Endothelial cell of umbilical vein (primary cell): ENCODE measurements at places on chromosomes 1 and 21. TPM values are rescaled to one million over a fixed set of nuclear protein-coding genes. Genes with fewer than 3 reads are reported as not detected.

The PSEN2 gene
- total RNA-seq = 12.5 and 17.1 TPM in 2 replicates

The SLC45A1 gene
- 1.1 and 1.4 TPM in 2 replicates for total RNA-seq

DNA sequence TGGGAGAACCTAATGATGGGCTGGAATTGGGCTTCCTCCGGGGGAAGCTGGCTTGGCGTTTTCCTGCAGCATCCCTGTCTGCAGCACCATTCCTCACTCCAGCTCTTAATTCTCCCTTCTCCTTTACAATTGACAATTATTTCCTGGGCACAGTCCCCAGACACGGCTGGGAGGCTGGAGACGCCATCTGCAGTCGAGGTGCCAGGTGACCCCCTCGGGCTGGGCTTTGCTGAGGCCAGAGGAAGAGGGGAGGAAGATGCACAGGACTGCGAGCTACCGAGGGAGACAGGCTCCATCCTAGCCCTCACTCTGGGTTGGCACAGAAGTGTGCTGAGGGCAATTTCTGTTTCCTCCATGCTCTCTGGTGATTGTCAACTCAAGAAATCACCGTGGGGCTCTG, 453.8 kb downstream of the PTPRU start:
- no peak for DNase-seq

The LHX8 gene
- not detected in 2 replicates for total RNA-seq

- DNase-seq = no peak
Observed at GRCh38 chr1:115218034-115218405, 120.0 kb downstream of the NGF start.

The INAVA gene
- total RNA-seq = 0.42 TPM in 2 replicates

The EPHX1 gene
- total RNA-seq = 19.1 and 23.7 TPM in 2 replicates

- no peak for DNase-seq
Observed at GRCh38 chr1:242854466-242854865, 330.0 kb upstream of the PLD5 start.

GRCh38 chr1:159866066-159866465, 3.6 kb upstream of the VSIG8 start:
- no peak for DNase-seq

The IVL gene
- not detected in 2 replicates for total RNA-seq

The TMEM201 gene
- 21.0 and 24.8 TPM in 2 replicates for total RNA-seq

The ADORA3 gene
- 0.31 TPM in 1 of 2 replicates, not detected in the other for total RNA-seq

The C1orf185 gene
- not detected in 2 replicates for total RNA-seq

DNA sequence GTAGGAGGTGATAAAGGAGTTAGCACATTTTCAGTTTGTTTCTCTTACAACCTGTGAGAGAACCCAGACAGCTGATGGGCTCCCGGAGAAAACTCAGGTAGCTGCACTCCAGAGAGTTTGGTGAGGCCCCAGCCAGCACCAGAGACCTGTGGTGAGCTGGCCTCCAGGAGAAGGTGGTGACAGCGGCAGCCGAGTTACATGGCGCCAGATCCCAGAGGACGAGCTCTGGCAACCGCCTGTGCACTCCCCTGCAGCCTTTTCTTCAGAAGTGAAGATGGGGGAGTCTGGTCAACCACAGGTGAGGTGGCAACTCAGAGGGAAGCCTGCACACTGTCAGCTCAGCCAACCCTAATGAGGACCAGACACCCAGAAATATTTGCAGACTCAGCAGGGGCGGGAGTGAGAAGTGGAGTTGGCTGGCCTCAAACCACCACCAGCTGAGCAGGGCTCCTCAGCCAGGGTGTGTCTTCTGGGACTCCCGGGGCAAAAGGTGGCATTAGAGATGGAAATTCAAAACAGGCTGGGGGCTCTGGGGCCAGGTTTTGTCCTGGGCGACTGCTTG, 209.7 kb downstream of the SETD4 start:
- DNase-seq = no peak

DNA sequence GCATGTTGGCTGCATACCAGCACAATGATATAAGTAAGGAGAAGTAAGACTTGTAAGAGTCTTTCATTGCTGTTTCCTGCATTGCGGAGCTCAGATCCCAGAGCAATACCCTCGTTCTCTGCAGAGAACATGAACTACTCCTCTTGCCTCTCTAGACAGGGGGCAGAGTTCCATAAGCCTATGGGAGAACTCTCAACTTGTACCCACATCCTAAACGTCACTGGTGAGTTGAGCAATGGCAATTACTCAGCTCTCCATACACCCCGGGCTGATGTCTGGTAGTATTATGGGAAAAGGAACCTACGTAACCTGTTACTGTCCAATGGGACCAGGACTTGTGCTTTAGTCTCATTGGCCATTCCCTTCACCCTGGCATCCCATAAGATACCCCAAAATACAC, 27.3 kb upstream of the ZNF496 start:
- DNase-seq = no peak

GRCh38 chr1:50637460-50637859, 214.2 kb upstream of the DMRTA2 start:
- DNase-seq = no peak

DNA sequence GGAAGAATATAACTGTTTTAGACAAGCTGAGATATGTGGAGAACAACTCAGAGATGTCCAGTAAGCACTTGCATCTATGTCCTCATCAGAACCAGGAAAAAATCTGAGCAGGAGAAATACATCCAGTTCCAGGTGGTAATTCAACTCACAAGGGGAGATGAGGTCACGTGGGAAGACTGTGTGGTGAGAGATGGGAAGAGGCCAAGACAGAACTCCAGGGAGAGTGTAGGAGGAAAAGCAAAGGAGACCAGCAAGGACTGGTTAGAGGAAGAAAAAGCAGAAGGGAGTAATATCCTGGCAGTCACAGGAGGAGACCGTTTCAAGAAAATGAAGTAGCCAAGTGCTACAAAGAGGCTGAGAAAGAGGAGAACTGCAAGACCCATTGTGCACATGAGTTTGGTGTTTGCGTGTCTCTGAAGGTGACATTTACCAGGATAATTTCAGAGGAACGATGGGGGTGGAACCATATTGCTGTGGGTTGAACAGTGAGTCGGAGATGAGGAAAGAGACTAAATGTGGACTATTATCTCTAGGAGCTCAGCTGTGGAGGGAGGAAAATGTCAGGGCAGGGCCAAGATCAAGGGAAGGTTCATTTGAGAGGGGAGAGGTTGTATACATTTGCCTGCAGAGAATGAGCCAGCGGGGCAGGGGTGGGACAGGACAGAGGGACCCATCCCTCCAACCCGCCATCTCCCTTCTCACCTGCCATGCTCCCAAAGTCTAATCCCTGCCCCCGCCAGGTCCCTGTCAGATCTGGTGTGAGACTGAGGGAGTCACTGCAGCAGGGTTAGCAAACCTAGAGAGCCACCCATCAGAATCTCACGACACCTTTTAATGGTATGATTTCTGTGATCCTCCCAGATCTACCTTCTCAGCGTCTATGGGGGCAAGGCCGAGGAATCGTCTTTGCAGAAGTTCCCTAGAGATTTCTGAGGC, 24.9 kb downstream of the SUSD4 start:
- no peak for DNase-seq

DNA sequence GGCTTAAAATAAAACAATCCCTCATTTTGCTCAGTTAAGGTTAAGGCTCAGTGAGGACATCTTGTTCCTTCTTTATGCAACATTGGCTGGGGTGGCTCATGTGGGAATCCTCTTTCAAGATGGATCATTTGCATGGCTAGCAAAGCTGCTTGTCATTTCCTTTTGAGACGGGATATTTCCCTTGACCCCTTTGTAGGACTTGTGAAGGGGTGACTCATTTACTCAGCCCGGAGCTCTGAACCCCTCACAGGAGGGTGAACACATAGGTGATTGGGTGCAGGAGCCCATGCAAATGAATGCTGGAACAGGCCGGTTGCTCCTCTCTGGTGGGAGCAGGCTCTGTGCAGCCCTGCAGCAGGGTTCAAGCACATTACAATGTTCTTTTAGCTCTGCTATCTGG, 15.8 kb upstream of the C8A start:
- DNase-seq = no peak

DNA sequence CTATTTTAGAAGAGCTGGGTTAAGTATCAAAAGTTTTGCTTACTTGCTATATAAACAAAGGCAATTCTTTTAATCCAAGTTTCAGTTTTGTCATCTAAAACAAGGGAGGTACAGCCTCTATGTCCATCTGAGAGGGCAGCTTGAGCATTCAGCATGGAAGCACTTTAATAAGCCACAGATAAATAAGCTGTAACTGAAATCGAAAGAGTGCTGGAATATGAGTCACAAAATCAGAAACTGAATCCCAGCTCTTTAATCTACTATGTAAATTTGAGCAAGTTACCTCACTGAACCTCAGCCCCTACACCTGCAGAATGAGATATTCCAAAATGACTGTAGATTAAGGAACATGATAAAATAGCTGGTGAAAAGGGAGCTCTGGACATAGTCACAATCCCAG, 80.0 kb upstream of the HP1BP3 start:
- no peak for DNase-seq

The GRIK3 gene
- not detected in 2 replicates for total RNA-seq

The SLAMF6 gene
- not detected in 2 replicates for total RNA-seq

- DNase-seq = no peak
Observed at GRCh38 chr1:231923491-231924041, 297.0 kb downstream of the DISC1 start.

The FCRL1 gene
- total RNA-seq = not detected in 2 replicates

DNA sequence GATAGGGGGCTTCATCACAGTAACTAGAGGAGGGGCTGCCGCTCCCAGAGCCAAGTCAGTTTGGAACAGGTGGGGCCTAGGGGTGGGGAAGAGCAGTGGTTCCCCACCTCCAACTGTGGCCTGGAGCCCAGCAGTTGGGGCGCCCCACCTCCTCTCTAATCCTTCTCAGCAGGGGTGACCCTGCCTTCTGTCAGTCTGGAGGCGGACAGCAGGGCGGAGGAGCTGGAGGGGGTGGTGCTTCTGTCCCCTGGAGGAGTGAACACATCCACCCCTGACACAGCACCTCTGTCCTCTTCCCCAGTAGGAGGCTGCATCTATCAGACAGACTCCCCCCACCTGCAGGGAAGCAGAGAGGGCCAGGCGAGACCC, 73.8 kb downstream of the MRPL37 start:
- DNase-seq = no peak

The MATN1 gene
- total RNA-seq = 0.29 TPM in 1 of 2 replicates, not detected in the other

DNA sequence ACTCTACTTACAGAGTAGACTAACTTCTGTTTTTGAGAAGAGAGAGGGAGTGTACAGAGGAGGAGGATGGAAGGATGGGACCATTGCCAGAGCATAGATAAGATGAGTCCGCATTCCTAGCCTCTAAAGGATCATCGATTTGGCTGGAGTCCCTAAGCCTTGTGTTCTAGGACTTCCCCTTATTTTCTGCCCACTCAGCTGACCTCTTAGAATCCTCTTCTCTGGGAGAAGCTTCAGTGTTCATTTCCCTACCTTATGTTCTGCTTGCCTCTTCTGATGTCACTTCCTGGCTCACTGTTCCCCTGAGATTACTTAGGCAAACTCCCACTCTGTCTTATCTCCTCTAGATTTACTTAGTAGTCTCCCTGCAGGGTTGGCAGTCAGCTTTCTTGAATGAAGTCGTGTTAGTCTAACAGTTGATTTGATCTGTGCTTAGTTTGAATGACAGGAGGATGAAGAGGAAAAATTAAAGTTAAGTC, 156.7 kb downstream of the SYT2 start:
- no peak for DNase-seq

DNA sequence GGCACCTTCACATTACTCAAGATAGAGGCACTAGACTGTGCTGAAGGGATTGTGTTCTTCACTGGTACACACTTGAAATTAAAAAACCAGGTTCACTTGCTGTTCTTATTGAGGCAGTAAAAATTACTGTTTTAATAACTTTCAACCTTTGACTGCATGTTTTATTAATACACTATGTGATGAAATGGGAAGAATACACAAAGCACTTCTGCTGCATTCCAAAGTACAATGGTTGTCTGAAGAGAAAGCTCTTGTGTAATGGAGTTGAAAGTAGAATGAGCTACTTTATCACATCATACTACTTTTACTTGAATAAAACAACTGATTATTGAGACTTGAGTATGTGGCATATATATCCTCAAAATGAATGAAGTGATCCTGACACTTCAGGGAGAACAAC, 49.7 kb downstream of the LRRC8C start:
- no peak for DNase-seq

The TRAPPC3 gene
- 87.7 and 93.4 TPM in 2 replicates for total RNA-seq

DNA sequence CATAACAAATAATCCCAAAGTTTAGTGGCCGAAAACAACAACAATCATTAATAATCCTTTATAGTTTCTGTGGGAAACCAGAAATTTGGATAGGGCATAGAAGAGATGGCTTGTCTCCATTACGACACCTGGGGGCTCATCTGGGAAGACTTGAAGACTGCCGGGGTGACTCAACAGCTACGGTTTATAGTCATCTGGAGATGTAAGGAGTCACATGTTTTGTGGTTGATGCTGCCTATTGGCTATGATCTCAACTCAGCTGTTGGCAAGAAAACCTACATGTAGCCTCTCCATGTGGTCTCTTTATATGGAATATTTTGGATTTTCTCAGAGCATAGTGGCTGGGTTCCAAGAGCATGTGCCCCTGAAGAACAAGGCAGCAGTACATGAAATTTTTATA, 29.3 kb upstream of the TSPAN2 start:
- DNase-seq = no peak

DNA sequence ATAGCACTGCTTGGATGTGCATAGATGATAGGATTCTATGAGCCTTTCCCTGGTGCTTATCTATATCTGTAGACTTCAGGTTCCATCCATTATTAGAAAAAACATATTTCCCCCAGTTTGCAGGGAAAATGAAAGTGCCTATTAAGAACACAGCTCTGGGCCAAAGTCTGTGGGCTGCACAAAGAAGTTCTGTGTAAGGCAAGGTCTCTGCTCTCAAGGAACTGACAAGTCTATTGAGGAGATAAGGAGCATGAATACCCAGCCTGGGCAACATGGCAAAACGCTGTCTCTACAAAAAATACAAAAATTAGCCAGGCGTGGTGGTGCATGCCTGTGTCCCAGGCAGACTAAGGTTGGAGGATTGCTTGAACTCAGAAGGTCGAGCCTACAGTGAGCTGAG, 22.3 kb upstream of the SDE2 start:
- no peak for DNase-seq

- no peak for DNase-seq
Observed at GRCh38 chr1:82921759-82922158, 1077.2 kb downstream of the TTLL7 start.

- DNase-seq = no peak
Observed at GRCh38 chr1:30283199-30283962, 440.0 kb downstream of the MATN1 start.

DNA sequence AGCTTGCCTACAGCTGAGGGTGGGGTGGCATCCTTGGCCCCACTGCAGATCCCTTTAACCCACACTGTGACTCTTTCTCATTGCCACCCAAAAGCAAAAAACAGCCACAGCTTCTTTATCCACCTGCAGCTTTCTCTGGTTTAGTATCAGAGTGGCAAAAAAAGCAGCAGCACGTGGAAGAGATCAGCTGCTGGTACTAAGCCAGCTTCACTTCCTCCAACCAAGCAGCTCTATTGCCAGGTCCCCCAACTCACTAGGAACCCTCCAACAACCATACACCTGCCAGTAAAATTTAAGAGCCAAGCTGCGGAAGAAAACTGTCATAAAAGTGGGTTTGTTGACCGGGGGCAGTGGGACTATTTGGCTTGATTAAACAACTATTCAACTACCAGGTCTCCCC, 66.4 kb downstream of the KDM1A start:
- no peak for DNase-seq
